Central memory CD4-positive, alpha-beta T cell (primary cell): ENCODE measurements at places on chromosomes 7 and 10.
A peak's percentile ranks its signal among the peaks of the same experiment; 100 is the strongest.

- DNase-seq, result no peak
Measured at GRCh38 chr10:44353721-44354120, 31.2 kb downstream of the CXCL12 start.

- no peak for DNase-seq
Measured at GRCh38 chr10:53491774-53492173, 719.2 kb upstream of the MBL2 start.

- no peak for DNase-seq
Measured at GRCh38 chr7:138116141-138116540, 39.9 kb downstream of the AKR1D1 start.

- no peak for DNase-seq
Measured at GRCh38 chr7:132998763-132999162, 83.1 kb downstream of the CHCHD3 start.

GRCh38 chr7:158387546-158387891 is 200.1 kb downstream of the PTPRN2 start:
- no peak for DNase-seq

DNA sequence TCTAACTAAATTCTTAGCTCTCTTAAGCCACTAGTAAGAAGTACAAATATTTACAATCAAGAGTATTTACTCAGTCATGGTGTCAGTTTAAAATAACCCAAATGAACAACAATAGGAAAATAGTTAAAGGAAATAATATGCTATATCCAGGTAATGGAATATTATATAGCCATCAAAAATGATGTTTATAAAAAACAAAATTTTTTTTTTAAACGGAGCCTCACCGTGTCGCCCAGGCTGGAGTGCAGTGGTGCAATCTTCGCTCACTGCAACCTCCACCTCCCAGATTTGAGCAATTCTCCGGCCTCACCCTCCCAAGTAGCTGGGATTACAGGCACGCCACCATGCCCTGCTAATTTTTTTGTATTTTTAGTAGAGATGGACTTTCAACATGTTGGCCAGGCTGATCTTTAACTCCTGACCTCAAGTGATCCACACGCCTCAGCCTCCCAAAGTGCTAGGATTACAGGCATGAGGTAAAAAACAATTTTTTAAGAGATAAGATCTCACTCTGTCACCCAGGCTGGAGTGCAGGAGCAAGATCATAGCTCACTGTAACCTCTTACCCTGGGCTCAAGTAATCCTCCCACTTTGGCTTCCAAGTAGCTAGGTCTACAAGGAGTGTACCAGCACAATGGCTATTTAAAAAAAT is 132.5 kb downstream of the NOC3L start:
- DNase-seq, result no peak

DNA sequence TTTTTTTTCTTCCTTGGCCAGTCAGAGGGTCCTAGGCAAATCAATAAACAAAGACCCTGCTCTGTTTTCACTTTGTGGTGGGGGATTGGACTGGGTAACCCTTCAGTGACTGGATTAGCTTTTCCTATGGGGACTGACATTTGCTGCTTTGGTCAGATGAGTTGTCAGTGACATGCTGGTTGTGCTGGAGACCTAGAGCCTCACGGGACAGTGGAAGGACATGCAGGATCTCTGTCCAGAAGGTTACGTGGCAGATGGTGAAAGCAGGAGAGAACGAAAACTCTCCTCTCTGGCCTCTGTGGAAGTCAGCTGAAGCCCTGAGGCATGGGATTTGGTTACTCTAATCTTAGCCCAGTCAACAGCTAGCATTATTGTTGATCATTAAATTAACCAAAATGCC is 90.0 kb upstream of the BMPER start:
- no peak for DNase-seq

DNA sequence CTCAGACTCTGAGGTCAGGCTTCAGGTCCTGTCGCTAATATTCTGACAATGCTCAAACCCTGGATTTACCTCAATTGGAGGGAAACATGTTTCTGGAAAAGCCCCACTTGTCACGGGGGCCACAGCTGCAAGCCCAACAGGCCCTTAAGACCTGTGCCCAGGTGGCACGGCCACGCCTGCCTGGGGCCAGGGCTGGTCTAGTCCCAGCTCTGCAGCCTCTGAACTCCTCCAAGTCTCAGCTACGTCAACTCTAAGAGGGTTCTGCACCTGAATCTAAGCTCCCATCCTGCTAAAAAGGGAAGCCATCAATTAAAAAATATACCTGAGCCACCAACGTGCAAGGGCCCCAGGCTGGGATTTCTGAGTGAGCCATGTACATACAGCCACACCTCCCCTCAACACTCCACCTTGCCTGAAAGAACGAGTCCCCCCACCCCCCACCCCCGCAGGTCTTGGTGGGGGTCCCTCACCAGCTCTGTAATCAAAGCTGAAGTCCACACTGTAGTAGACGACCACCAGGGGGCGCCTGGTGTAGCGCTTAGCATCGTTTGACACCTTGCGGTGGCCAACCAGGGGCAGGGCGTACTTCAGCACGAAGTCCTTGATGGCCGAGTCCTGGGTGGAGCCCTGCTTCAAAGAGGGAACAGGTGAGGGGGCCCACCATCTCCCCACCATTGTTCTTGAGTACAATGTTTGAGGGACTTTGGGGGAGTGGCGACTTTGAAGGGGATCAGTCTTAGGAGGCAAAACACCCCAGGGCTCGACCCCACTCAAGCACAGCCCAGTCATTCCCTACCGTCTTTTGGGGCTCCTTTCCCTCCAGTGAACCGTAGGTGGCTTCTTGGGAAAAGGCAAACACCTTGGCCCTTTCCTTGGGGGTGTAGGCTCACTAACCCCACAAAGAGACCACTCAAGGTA is 22.6 kb downstream of the PDIA4 start:
- peak; percentile 69 for DNase-seq

GRCh38 chr10:62582804-62583208 is 208.6 kb downstream of the ZNF365 start:
- DNase-seq, result no peak

- no peak for DNase-seq
Measured at GRCh38 chr7:37415629-37416028, 33.0 kb downstream of the ELMO1 start.

GRCh38 chr10:69866688-69867461 is 65.2 kb downstream of the COL13A1 start:
- no peak for DNase-seq

- DNase-seq, result no peak
Measured at GRCh38 chr10:88764110-88764509, 4.3 kb downstream of the LIPN start.

- DNase-seq, result peak; percentile 45
Measured at GRCh38 chr7:142854372-142855113, at the start of gene EPHB6. EPHB6 (plus strand) TSS chr7:142855076; CDS start chr7:142863228, 8,152 bp downstream.

DNA sequence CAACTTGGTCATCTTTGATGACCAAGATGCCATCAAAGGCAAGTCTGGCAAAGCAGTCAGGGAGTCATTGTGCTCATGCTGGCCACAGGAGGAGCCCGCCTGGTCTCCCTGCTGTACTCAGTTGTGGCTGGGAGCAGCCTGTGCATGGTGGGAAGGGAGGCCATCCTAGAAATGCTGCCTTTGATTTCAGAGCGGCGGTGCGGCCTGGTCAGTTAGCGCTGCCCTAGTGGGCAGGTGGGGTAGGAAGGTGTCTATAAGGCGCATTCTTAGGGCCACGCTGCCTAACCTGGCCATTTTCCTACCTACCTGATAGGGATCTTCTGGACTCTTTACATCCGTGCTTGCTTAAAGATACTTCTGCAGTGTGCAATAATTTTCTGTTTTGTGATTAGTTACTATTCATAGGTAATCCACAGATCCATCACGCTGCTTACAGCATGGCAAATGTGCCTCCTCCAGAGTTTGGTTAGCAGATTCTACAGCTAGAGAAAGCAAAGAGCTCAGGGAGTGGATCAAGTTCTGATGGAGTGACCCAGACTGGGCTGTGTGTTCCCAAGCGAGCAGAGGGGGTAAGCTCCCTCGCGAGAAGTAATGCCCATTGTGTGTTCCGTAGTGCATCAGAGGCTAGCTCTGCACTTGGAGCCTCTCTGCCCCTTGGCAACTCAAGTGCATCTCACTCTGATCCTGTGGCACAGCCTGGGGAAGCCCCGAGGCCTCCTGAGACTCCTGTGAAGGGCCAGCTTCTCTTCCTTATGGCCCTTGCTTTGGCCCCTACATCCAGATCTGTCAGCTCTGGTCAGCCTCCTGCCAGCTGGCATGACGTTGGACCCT is 970.1 kb upstream of the ZNF722 start:
- no peak for DNase-seq

DNA sequence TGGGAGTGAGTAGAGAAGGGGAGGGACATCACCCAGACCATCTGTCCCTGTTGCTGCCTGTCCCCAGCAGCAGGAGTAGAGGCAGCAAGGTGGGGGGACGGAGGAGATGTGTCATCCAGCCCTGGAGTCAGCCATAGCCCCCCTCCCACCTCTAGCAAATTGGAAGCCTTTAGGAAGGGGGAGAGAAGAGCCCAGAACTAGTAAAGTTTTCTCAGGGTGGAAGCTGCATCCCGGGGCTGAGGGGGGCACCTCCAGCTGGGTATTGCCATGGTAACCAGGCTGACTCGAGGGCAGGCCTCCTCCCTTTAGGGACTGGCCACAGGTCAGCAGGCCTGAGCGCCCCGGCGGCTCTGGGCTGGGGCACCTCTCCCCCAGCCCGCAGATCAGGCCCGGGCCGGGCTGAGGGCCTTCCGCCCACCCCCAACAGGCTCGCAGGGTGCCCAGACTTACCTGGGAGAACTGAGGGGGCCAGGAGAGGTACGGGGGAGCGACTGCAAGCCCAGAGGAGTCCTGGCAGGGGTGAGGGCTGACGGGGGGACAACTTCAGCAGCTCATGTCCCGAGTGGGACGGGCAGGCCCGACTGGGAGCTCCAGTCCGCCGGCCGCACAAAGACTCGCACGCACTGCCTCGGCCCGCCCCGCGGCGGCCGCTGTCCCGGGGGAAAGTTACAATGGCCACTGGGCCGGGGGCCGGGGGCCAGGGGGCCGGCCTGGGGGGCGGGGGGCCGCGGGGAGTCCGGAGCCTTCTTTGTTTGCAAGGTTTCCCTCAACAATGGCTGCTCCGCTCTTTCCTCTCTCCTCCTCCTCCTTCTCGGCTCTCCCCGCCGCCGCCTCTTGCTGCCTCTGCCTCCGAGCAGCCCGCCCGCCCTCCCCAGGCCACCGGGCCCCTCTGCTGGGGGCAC is 6.0 kb downstream of the LDB1 start:
- no peak for DNase-seq
